SJCRH30 (cell line): ENCODE measurements at places on chromosomes 6 and 20. TPM values are rescaled to one million over a fixed set of nuclear protein-coding genes. Genes with fewer than 3 reads are reported as not detected.

DNA sequence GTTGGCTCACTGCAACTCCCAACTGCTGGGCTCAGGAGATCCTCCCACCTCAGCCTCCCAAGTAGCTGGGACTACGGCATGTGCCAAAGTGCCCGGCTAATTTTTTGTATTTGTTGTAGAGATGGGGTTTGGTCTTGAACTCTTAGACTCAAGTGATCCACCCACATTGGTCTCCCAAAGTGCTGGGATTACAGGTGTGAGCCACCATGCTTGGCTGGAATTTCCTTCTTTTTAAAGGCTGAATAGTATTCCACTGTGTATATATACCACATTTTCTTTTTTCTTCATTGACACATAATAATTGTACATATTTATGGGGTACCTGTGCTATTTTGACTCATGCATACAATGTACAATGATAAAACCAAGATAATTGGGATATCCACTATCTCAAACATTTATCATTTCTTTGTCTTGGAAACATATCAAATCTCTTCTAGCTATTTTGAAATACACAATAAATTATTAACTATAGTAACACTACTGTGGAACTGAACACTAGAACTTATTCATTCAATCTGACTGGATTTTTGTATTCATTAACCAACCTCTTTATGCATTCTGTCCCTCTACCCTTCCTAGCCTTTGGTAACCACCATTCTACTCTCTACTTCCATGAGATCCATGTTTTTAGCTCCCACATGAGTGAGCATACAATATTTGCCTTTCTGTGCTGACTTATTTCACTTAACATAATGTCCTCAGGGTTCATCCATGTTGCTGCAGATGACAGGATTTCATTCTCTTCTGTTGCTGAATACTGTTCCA, 7.8 kb downstream of the MDC1 start:
- H3K4me3 ChIP-seq: no peak overlapping the region
- H3K27ac ChIP-seq: no peak overlapping the region
- H3K36me3 ChIP-seq: peaks cover 27% of the 10 kb centered on the region
- no peak for DNase-seq
- no peaks in the 10 kb centered on the region for H3K4me1 ChIP-seq

The SMPDL3A gene
- total RNA-seq: 22.8 and 27.8 TPM in 2 replicates

DNA sequence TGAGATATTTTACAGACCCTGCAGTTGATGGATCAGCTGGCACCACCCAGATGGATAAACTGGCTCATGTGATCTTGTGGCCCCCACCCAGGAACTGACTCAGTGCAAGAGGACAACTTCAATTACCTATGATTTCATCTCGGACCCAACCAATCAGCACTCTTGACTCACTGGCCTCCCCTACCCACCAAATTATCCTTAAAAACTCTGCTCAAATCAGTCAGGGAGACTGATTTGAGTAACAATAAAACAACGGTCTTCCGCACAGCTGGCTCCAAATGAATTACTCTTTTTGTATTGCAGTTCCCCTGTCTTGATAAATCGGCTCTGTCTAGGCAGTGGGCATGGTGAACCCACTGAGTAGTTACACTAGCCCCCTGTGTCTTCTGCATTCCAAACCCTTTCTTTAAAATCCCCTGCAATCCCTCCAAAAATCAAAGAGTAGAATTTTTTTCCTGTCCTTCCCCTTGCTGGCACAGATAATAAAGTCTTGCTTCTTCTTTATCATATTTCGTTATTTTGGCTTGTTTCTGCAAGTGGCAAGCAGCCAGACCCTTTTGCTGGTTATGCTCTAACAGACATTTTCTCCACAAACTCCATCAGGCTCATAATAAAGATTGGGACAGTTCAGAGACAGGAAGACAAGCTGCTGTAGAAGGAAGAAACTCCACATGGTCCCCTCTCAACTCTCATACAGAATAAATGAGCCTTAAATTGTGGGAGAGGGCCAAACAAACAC, 48.3 kb downstream of the OR2B6 start:
- H3K27me3 ChIP-seq: no peaks in the 10 kb centered on the region
- no peaks in the 10 kb centered on the region for H3K36me3 ChIP-seq
- H3K4me1 ChIP-seq: no peaks in the 10 kb centered on the region; the same call in 1 of the 2 replicates
- no peak overlapping the region for H3K27ac ChIP-seq
- no peak for DNase-seq

The PDE7B gene
- 0.20 and 0.71 TPM in 2 replicates for total RNA-seq

The SLC22A3 gene
- total RNA-seq: not detected in 2 replicates

The MUCL3 gene
- not detected in 2 replicates for total RNA-seq

The MEP1A gene
- not detected in 2 replicates for total RNA-seq

The XKR7 gene
- total RNA-seq: 0.02 and 0.03 TPM in 2 replicates

DNA sequence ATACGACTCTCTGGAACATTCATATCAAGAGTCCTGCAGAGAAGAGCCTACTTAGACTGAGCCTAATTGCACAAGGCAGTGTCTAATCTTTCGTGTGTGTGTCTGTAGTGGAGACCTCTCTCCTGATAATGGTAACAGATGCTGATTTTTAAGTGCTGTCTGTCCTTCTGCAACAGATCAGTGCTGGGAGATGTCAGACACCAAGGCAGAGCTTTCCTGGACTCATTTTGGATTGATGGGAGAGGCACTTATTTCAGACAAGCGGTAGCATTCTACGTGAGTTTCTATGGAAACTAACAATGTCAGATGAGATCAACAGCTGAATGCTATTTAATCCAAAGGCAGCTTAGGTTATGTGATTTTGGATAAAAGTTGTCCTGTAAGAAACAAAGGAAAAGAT, 167.6 kb downstream of the PLCB4 start:
- DNase-seq: no peak
- no peak overlapping the region for H3K4me3 ChIP-seq
- no peaks in the 10 kb centered on the region for H3K27me3 ChIP-seq
- no peaks in the 10 kb centered on the region for H3K36me3 ChIP-seq
- H3K4me1 ChIP-seq: no peaks in the 10 kb centered on the region

The STX11 gene
- 16.1 and 16.6 TPM in 2 replicates for total RNA-seq

The GTSF1L gene
- total RNA-seq: not detected in 2 replicates

- H3K27ac ChIP-seq: no peak overlapping the region
- no peaks in the 10 kb centered on the region for H3K4me1 ChIP-seq
- no peak overlapping the region for H3K4me3 ChIP-seq
Observed at GRCh38 chr6:118621799-118622470, 29.5 kb downstream of the CEP85L start.
